ENCODE measurements at places on chromosomes 5 and 9.

GRCh38 chr5:173764332-173765028 is 123.7 kb upstream of the CPEB4 start:
- DNase-seq: no peak

DNA sequence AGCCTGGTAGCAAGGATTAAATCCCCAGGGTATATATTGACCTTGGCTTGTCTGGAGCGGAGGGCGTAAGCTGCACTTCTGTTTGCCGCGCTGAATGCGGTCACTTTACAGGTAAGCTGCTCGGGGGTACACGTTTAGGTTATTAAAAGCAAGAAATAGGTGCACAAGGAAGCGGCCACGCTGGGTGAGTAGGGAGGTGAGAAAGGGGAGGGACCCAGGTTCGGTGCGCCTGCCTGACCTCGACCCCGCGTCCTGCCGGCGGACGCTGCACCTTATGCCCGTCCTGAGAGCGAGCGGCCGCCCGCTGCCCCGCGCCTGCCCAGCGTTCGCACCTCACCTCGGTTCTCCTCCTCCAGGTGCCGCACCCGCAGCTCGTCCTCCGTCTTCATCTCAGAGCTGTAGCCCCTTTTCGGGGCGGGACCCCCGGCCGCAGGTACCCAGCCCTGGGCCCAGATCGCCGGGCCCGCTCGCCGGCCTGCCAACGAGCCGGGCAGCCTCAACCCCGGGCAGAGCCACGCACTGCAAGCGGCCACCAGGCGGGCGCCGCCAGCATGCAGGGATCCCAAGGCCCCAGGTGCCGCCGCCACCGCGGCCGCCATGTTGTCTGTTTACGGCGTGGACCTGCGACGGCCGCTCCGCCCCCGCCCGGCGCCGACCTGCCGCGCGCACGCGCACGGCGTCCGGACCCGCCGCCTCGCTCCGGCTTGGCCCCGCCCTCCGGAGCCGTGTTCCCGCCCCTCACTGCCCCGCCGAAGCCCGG is at the start of gene AUH:
Gene AUH, minus strand, starts transcription at position 628 of the 760 bp plus-strand sequence. Its CDS starts 29 bp downstream, at position 599.
- DNase-seq: peak; percentile 65

DNA sequence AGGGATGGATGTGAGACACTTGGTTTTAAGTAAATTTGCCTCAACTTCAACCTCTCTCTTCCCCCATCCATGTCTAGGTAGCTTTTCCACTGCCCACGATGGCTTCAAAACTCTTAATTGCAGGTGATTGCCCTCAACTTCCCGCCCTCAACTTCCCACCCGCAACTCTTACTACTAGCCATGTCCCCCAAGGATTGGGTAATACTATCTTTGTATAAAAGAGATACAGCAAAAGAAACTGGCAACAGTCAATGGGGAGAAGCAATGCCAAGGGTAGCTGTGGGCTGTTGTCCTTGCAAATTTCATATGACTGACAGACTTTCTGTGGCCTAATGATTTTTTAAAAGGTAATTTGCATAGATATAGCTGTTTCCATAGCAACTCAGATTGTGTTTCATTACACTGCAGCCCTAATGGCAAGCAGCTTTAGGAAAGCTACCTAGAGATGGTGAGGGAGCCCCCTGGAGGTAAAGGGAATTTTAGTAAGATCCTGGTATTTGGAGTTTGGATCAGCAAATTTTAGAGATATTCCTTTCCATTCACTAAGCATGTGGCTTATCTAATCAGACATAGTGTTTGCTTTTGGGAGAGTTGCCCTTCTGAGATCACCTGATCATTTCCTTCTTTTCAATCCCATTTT is 421.5 kb upstream of the DAP start:
- no peak for DNase-seq

GRCh38 chr5:157721159-157721558 is 10.1 kb upstream of the THG1L start:
- DNase-seq: no peak

GRCh38 chr5:96863949-96864584 is 12.2 kb upstream of the ERAP2 start:
- DNase-seq: no peak

GRCh38 chr5:132492386-132493125 is 2.0 kb upstream of the IRF1 start:
- no peak for DNase-seq

GRCh38 chr9:22055090-22055489 is 46.0 kb upstream of the CDKN2B start:
- DNase-seq: no peak

DNA sequence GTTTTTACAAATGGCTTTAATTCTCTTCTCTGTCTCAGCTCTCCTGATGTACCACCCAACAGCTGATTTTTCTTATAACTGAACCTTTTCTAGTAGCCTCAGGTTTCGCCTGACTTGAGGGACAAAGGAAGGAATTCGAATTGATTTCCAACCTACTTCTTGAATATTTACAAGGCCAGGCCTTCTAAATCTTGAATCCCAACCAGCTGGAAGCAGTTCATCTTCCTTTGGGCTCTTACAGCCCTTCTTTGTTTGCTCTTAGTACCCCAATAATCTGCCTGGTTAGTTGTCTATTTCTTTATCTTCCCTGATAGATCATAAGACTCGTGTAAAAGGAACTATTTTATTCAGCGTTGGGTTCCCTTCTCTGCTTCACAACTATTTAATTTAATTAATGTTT is 95.9 kb downstream of the NLN start:
- DNase-seq: no peak

DNA sequence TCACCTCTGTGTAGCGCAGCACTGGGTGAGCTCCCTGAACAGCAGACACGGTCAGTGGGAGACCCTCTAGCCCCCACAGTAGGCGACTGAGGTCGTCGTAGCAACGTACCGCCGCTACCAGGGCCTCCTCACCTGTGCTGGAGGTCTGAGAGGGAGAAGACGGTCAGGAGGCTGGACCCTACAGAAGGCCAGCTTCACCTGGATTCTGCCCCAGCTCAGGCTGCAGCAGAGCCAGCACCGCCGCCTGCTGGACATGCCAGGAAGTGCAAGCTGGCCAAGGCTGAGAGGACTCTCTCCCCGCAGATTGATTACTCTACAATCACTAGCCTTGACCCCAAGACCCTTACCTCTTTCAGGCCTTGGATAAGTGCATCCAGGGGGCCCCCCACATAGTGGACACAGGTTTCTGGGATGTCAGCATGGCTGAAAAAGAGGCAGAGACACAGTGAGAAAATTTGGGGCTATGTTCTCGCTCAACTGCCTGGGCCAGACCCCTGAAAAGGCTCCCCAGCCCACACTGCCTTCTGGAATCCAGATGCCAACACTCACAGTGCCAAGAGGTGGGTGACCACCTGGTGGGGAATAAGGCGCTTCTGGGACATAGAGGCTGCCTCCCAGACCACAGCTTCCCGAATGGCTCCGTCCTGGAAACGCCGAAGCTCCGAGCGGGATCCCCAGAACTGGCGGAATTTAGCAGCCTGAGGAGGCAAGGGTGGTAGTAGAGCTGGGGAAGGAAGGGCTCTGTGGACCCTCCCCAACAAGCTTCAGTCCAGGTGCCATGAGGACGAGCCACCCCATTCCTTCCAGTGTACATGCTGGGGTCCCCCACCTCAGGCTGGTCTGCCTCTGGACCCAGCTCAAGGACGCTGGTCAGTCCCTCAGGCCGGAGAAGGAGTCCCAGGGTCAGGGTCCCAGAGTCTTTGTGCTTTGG is 6.9 kb downstream of the NOL6 start:
- no peak for DNase-seq

DNA sequence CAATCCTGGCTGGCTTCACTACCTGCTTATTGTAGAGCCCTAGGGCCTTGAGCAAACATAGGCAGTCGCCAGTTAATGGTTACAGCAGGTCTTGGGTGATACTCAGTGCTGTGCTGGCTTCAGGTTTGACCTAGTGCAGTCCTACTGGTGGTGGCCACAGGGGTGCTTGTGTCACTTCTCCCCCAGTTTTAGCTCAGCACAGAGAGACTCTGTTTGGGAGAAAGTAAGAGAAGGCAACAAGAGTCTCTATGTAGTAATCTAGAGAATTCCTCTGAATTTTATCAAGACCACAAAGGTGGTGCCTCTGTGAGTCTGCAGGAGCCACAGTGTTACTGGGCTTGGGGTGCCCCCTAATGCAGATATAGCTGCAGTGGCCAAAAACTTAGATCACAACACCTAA is 165.6 kb downstream of the CCDC171 start:
- no peak for DNase-seq

DNA sequence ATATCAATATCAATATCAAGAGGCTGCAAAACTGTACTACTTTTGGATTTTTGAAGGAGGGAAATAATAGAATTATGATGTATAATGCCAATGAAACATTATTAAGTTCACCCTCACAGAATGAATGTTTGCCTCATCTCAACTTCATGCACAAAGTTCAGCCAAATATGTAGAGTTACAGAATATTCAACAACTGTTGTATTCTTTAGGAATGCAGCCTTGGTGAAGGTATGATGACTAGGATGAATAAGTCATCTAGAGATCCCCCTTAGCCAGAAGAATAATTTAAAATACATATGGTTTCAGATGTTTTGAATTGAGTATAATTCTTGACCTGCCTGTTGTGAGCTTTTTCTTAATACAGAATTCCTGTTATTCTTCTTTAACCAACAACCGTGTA is 308.3 kb downstream of the COX7C start:
- DNase-seq: no peak

DNA sequence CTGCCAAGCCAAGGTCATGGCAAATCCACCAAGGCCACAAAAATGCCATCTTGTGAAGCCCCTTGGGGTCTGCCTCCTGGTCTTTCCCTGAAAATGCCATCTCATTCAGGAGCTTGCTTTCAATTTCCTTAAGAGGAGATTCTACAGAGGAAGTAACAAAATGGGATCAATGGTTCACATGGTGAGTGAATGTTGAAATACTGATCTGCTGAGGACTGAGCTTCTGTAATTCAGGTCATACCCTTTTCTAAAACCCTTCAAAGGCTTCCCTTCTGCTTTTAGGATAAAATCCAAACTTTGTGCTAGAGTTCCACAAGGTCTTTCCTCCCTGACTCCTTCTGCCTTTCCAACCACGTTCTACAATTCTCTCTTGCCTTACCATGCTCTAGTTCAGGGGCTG is 24.7 kb upstream of the NR3C1 start:
- no peak for DNase-seq

- no peak for DNase-seq
Measured at GRCh38 chr5:37412515-37412914, 33.4 kb downstream of the WDR70 start.

DNA sequence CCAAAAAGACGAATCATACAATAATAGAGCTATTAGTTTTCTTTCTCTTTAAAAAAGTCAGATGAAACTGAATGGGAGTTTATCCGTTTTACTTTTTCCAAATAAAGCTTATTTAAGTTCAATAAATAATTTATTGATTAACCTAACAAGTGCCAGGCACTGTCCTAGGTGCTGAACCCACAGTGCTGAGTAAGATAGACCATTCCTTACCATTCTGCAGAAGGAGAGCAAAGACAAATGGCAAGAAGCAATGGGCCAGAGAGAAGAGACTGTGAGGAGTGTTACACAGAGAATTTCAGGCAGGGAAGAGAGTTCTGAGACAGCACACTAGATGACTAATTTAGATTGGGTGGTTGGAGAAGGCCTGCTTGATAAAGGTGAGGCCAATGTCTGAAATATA is 127.2 kb downstream of the AUH start:
- no peak for DNase-seq

- no peak for DNase-seq
Measured at GRCh38 chr9:12497790-12498189, 195.4 kb upstream of the TYRP1 start.

- DNase-seq: no peak
Measured at GRCh38 chr5:143427122-143427735, 23.7 kb upstream of the NR3C1 start.

DNA sequence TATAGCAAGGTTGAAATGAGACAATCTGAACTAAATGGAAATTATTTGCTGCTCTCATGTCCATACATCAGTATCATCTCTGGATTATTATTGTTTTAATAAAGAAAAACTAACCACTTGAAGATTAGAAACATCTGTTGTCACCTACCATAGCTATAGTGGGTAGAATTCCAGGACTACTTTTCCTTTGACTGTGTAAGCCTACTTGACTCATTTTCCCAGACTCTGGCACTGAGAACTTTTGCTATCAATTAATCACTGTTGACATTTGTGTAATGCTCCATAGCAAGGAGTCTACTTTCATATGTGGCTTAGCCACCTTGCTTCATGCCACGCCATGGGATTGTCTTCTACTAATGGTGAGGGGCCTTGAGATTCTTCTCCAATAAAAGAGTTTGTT is 59.9 kb upstream of the ARRDC3 start:
- DNase-seq: no peak
